Stimulated activated CD4-positive, alpha-beta T cell treated with anti-CD3 and anti-CD28 coated beads, TNF-alpha, amount 100 ng/mL, for 1 hour (primary cell): ENCODE measurements at places on chromosomes 6 and 20.

DNA sequence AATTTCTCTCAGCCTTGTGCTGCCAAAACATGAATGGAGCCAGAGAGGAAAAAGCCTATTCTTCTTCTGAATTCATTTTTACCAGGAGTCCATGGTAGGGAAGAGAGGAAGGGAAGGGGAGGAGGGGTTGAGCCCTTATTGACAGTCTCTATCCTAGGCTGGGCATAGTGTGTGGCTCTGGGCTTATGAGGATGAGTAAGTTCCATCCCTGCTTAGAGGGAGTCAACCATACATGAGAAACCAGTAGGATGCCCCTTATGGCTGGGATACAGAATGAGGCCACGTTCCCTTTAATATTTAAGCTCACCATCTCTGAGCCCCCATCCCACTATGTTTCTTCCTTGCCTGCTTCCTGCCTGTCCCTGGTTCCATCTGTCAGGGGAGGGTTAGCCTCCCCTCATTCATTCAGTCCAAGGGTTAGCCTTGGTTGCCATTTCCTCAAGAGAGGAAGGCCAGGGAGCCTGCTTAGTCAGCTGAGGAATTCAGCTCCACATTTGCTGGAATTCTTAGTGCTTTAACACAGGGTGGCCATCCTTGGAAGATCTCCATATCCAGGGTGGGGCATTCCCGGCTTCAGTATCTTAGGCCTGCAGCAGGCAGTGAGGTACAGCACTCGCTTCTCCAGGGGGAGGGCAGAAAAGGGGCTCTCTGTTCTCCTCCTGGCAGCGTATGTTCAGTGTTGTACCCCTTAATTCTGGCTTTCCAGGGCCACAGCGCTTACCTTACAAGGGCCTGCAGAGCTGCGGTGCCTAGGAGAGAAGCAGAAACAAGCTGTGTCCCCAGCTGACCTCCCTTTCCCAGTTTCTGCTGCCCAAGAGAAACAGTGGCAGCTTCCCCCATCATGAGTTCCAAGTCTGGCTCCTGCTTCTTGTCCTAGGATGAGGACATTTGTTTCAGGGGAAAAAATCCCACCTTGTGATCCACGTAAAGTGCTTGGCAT lies 12.5 kb downstream of the SIRT5 start:
- no peak for DNase-seq

GRCh38 chr6:24876499-24877465 lies 59.0 kb downstream of the RIPOR2 start:
- DNase-seq: no peak

GRCh38 chr20:8421981-8422380 lies 289.9 kb downstream of the PLCB1 start:
- no peak for DNase-seq

- DNase-seq: peak; percentile 37
Measured at GRCh38 chr6:139135578-139136545, 982 bp downstream of the HECA start.

DNA sequence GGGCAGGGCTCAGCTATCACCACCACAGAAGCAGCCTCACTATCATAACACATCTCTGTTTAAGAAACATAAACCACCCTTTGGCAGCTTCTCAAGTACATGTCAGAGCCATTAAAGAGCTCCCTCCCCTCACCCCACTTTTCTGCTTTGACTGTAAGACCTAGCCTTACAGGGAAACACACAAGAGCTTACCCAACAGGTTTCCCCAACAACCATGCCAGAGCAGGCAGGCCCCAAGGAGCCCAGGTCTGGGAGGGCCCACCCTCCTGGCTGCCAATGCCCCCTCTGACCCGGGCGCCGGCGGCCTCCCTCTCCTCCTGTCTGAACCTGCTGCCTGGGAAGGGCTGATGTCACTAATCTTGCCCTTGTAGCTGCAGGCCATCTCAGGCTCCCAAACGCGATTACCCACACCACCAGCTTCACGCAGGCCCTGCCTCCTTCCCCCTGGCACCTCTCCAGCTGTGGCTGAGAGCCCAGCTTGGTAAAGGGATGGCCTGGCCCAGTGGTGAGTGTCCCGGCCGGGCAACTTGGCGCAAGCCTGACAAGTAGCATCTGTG lies 402.0 kb downstream of the MAFB start:
- DNase-seq: no peak

DNA sequence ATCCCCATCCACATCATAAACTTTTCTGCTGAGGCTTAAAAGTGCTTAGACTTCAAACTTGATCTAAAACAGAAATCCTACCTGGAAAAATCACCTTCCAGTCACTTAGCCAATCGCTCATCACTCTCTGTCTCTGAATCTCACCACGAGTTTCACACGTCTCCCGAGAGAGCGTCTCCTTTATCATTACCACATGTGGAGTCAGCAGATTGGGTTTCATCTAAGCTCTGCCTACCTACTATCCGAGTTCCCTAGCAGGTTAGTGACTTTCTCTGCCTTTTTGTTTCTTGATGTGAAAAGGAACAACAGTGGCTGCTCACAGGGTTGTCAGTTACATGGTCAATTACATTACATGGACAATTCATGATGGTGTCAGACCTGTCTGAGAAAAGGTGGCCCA lies 286.2 kb downstream of the ESR1 start:
- no peak for DNase-seq
